Heart right ventricle (tissue), 16 donors: ENCODE measurements at places on chromosomes 12 and 14. TPM values are rescaled to one million over a fixed set of nuclear protein-coding genes. Genes with fewer than 3 reads are reported as not detected.
A peak's percentile ranks its signal among the peaks of the same experiment; 100 is the strongest.

DNA sequence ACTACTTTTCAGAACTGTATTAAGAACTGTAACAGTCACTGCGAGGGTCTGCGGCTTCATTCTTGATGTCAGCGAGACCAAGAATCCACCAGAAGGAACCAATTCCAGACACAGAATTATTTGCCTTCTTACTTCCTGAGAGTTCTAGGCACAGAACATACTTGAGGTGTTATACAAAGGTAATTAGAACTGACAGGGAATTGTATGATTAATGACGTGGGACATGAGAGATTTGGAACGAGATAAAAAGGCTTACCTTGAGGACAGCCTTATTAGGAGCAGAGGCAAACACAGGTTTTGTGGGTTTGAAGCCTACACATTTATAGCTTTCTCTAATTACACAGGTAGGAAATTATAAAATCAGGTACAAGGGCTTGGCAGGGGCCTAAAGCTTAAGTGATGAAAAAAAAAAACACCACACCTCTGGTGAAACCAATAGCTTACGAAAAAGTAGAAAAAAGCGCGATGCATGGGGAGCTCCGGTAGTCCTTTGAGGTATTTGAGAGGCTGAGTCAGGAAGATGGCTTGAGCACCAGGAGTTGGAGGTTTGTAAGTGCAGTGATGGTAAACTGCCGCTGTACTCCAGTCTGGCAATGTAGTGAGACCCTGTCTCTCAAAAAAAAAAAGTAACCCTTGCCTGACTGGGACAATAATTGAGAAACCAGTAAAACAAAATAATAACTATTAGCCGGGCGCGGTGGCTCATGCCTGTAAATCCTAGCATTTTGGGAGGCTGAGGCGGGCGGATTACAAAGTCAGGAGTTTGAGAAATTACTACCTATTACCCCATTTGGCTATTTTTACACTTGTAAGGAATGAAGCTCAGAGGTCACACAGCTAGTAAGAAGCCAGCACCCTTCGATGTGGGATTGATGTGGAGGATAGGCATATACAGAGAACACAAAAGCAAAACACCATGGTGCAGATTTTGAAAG, 795 bp upstream of the ACOT2 start:
- DNase-seq, result no peak

DNA sequence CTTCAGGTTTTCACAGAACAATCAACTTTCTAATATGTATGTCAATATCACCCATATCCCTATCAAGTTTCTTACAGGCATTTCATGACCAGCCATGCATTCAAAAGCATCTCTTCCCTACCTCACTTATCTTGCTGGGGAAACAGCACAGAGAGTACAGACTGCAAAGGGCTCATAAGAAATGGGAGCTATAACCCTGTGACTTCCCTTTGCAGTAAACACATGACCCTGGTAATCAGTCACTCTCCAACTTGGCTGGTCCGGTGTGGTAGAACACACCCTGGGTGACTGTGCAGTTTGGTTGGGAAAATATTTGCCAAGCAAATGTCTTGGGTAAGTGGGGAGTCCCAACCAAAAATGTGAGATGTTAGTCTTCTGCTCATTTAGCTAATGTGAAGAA, 49.4 kb upstream of the TMCC3 start:
- no peak for DNase-seq

- no peak for DNase-seq
These were observed 612.5 kb downstream of the FSCB start for GRCh38 chr14:43894534-43894933.

DNA sequence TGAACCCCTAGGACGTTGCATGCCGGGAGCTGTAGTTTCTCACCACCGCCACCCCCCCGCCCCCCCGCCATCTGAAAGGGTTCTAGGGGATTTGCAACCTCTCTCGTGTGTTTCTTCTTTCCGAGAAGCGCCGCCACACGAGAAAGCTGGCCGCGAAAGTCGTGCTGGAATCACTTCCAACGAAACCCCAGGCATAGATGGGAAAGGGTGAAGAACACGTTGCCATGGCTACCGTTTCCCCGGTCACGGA, 501 bp upstream of the HSP90B1 start:
- no peak for DNase-seq

GRCh38 chr14:79597566-79597965, 613.7 kb downstream of the DIO2 start:
- no peak for DNase-seq

Gene SERPINA5
- 0.83 TPM for total RNA-seq

Gene LRP1-AS
- total RNA-seq, result not detected

Gene EMP1
- total RNA-seq, result 74.6 TPM

DNA sequence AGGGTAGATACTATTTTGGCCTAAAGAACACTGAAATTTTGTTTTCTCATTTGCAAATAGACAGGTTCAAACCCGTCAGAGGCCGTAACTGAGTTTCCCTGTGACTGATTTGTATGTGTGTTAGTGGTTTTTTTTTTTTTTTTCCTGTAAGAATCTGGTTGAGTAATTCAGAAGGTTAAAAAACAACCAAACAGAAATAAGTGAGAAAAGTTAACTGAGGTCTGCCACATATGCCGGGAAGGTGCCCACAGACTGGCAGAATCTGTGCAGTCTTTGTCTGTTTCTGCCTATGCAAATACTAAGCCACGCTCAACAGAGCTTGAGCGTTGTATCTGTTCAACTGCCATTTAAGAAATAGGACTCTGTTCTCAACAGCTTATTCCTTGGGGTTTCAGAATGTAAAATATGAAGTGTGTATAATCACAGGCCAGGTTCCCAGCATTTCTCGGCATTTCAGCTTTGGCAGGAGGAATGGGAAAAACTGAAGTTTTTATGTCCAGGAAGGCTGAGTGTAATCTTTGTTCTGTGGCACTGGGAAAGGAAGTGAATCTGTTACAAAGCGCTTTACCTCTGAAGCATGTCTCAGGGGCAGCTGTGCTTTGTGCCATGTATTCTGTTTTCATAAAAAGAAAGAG, 181.9 kb downstream of the PRKCH start:
- DNase-seq, result no peak

GRCh38 chr14:71103662-71104484, 196.6 kb downstream of the PCNX1 start:
- DNase-seq, result peak; percentile 12

GRCh38 chr12:62900686-62901272, 34.2 kb downstream of the PPM1H start:
- DNase-seq, result no peak

Gene PRR4
- 4.2 TPM for total RNA-seq

Gene HOXC12
- total RNA-seq, result not detected

- no peak for DNase-seq
These were observed 15.1 kb upstream of the CLEC1A start for GRCh38 chr12:10113920-10114319.

GRCh38 chr12:92769124-92769901, 66.5 kb downstream of the PLEKHG7 start:
- DNase-seq, result no peak
